ENCODE measurements at places on chromosomes 1 and 21.
A peak's percentile ranks its signal among the peaks of the same experiment; 100 is the strongest.

DNA sequence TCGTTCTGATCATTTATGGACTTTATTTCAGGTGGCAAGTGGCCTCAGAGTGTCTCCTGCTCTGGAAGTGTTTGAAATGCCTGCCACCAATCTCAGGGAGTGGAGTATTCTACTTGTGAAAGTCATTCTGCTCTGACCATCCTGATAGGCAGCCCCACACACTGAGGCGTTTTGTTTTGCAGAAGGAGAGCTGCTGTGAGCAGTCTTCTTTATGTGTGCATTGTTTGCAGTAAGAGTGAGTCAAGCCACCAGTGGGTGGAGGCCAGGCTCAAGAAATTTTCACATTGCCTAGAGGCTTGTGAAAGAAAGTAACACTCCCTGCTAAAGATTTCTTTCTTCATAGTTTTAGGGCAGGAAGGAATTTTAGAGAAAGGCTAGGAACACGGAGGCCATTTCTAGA lies 204.4 kb downstream of the SLC35F3 start:
- ATAC-seq = no peak

- no peak for ATAC-seq
Observed at GRCh38 chr1:91572044-91572443, 71.4 kb downstream of the CDC7 start.

DNA sequence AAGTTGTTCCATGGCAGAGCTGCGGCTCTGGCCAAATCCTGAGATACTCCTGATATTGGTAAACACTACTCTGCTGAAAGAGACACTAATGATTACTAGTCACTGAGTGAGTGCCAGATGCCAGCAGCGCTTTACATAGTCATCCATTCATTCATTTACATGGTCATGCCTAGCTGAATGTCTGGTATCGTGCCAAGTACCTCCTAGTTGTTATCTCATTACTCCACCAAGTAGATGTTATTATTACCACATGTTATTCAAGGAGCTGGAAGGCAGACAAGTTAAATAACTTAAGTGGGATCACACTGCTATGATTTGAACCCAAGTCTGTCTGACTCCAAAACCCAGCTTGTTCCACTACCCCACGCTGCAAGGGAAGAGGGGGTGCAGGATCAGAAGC lies 4.7 kb downstream of the OLFML2B start:
- peak; percentile 17 for ATAC-seq

DNA sequence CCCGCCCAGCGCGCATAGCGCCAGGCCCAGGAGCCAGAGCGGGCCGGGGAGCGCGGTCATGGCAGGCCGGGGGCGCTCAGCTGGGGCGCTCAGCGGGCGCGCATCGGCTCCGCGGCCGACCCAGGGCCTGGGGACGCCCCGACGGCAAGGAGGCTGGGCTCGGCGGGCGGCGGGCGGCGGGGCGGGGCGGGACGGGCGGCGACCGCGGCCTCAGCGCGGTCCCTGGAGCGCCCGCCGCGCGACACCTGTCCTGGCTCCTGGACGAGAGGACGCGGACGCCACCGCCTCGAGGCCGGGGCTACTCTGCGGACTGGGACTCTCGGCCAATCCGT lies 273 bp downstream of the BMP8B start:
- ATAC-seq = no peak

- ATAC-seq = no peak
Observed at GRCh38 chr1:84428235-84428634, 30.0 kb downstream of the DNASE2B start.

GRCh38 chr1:57033222-57034001 lies 67.6 kb upstream of the C8B start:
- no peak for ATAC-seq

GRCh38 chr1:201020721-201021629 lies 2.5 kb downstream of the KIF21B start:
- ATAC-seq = peak; percentile 38

DNA sequence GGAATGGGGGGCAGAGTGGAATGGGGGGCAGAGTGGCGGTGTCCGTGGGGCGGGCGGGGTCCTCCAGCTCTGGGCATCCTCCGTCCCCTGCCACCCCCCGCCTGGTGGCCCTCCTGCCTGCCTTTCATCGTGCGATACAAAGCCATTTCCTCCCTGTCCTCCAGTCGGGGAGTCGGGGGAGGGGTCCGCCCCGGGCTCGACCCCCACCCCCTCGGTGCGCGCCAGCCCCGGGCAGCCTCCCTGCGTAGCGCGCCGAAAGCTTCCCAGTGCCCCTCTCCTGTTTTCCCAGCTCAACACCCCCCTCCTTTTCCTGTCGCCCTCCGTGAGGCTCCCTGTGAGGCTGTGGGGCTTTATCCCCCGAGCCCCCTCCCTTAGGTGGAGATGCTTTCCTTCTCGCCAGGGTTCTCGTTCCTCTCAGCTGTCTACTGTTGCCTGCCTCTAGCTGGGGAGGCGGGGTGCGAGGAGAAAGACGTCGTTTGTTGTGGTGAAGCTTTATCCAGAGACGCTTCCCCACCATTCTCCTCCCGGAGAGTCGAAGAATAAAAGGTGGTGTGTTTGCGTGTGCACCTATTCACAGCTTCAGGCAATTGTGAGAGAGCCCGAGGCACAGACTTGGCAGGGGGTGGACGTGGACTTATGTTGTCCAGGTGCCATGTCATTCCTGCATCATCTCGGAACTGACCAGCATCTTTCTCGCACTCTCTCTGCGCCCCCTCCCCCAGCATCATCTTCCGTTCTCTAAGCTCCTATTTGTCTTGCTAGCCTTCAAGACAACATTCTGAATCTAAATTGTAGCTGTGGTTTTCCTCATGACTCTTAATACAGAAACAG lies 848 bp downstream of the DNM3 start:
- peak; percentile 13 for ATAC-seq

GRCh38 chr1:169327875-169328274 lies 39.7 kb downstream of the NME7 start:
- ATAC-seq = no peak

DNA sequence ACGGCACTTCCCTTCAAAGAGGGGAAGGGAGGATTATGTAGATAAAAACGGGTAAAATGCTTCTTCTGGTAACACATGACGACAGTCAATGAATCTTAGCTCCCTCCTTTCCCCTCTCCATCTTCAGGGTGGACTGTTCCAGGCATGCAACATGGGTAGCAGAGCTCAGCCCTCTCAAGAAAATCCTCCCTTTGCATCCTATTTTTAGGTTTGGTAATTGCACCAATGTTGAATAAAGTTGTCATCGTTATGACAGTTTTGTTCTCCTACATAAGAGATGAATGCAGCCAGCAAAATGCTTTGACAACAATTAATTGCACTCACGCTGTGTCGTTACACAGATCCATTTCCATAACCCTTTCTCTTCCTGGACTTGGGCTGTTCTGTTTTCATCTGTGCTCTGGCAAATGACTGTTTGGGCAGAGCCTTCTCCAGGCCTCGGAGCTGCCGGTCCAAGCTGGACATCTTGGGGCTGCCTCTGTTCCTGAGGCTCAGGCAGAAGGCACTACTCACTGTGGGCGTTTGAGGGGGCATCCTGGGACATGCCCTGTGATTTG lies 127.6 kb downstream of the CNIH3 start:
- ATAC-seq = no peak

DNA sequence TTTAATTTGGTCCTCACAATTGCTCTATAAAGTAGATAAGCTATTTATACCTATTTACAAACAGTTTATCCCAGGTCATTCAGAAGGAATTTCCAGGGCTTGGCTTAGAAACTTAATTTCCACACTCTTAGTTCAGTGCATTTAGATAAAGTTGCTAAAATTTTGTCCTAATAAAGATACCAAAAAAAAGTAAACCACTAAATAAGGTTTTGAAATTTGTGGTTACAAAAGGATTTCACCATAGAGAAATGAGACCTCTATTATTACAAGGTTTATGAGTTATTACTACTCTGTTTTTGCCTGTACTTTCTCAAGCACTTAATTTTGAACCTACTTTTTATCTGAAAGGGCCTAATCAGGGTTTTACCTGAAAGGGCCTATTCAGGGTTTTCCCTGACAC lies 22.4 kb downstream of the PTPN22 start:
- ATAC-seq = no peak

- ATAC-seq = no peak
Observed at GRCh38 chr1:226901421-226901820, 31.0 kb downstream of the PSEN2 start.

DNA sequence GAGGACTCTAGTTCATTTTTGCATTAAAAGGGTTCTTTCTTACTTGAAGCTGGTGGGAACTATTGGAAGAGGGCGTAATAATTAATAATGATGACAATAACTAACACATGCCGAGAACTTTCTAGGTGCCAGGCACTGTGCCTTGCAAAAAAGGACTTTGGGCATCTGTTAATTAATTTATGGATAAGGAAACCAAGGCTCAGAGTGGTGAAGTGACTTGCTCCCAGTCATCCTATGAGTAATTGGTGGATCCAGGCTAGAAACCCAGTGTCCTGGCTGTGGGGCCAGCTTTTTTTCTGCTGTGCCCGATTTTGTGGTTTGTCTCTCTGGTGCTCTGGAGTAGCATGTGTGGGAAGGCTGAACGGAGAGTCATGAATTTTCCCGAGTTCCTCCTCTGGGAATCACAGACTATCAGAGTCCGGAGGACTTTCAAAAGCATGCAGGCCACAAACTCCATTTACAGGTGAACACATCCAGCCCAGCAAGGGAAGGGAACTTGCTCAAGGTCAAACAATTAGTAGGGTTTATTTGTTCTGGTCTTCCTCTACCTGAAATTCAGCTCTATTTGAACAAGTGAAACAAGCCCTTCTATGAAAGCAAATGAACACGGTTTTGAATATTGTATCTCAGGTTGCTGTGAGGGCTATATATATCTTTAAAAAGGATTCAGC lies 23.4 kb downstream of the ROR1 start:
- ATAC-seq = no peak

DNA sequence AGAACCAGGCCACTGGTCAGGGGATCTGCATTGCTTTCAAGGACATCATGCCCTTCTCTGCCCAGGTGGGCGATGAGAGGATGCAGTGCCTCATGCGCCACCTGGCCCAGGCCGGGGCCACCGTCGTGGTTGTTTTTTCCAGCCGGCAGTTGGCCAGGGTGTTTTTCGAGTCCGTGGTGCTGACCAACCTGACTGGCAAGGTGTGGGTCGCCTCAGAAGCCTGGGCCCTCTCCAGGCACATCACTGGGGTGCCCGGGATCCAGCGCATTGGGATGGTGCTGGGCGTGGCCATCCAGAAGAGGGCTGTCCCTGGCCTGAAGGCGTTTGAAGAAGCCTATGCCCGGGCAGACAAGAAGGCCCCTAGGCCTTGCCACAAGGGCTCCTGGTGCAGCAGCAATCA lies 5.0 kb upstream of the ZBTB48 start:
- ATAC-seq = no peak

GRCh38 chr1:89309828-89310227 lies 37.2 kb upstream of the GBP5 start:
- no peak for ATAC-seq

- ATAC-seq = no peak
Observed at GRCh38 chr1:219143735-219144134, 29.9 kb upstream of the LYPLAL1 start.

GRCh38 chr1:25874635-25875153 lies 814 bp downstream of the PAQR7 start:
- peak; percentile 56 for ATAC-seq

DNA sequence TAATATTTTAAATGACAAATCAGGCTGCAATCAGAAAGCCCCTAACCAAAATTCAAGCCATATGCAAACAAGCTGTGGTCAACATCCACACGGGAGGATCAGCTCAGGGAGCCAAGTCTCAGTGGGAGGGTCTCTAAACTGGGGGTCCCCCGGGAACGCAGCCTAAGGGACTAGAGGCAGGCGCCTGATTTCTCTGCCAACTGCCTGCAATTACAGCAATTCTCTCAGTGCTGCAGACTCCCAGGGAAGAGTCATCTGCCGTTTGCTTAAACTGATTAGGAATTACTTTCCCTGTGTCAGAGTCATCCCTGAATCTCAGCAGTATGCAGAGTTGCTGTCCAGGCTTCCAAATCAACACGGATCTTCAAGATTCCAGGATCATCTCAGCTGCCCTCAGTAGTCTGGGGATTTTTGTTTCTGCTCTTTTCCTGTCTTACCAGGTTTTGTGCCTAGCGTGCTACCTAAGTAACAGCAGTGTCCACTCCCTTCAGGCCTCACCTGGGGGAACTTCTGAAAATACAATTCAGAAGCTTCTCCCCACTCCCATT lies 247.8 kb downstream of the RRAGC start:
- ATAC-seq = no peak

GRCh38 chr1:243260221-243260880 lies 4.5 kb downstream of the SDCCAG8 start:
- no peak for ATAC-seq

GRCh38 chr1:22886211-22886610 lies 86.5 kb downstream of the LACTBL1 start:
- ATAC-seq = peak; percentile 94

DNA sequence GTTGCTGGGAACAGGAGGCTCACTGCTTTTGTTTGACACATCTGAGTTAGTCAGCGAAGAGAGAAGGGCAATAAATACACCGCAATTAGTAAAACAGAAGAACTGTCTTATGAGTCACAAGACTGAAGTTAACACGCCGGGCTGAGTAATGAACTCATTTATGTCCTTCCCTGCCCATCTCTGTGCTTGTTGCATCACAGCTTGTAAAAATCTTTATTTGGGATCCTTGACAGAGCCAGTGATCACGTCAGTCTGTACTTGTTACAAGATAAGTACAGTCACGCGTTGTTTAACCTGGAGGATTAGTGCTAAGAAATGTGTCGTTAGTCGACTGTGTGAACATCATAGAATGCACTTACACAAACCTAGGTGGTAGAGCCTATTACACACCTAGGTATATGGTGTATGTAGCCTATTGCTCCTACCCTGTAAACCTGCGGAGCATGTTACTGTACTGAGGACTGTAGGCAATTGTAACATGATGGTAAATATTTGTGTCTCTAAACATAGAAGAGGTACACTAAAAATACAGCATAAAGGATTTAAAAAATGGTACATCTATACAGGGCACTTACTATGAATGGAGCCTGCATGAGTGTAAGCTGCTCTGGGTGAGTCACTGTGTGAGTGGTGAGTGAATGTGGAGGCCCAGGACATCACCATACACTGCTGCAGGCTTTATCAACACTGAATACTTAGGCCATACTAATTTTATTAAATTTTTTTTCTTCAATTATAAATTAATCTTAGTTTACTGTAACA lies 272.2 kb downstream of the TNR start:
- ATAC-seq = no peak

- ATAC-seq = no peak
Observed at GRCh38 chr1:157517016-157517415, 35.3 kb downstream of the FCRL5 start.

- no peak for ATAC-seq
Observed at GRCh38 chr1:3364983-3365382, 89.5 kb upstream of the ARHGEF16 start.

- ATAC-seq = no peak
Observed at GRCh38 chr1:53114090-53114489, 28.3 kb downstream of the SLC1A7 start.

GRCh38 chr1:196271212-196271947 lies 336.9 kb downstream of the KCNT2 start:
- peak; percentile 57 for ATAC-seq

Data from SK-N-SH treated with all-trans-retinoic acid at 6 μM for 48 hours (cell line).